Hindlimb muscle (tissue), 1 donor: ENCODE measurements at places on chromosomes 5 and 9.

- DNase-seq: no peak
Measured at GRCh38 chr5:112436144-112436543, 17.1 kb upstream of the EPB41L4A start.

GRCh38 chr9:126666155-126666803 lies 52.6 kb downstream of the LMX1B start:
- no peak for DNase-seq

GRCh38 chr5:115661101-115661500 lies 35.3 kb upstream of the TMED7 start:
- DNase-seq: peak; percentile 32

DNA sequence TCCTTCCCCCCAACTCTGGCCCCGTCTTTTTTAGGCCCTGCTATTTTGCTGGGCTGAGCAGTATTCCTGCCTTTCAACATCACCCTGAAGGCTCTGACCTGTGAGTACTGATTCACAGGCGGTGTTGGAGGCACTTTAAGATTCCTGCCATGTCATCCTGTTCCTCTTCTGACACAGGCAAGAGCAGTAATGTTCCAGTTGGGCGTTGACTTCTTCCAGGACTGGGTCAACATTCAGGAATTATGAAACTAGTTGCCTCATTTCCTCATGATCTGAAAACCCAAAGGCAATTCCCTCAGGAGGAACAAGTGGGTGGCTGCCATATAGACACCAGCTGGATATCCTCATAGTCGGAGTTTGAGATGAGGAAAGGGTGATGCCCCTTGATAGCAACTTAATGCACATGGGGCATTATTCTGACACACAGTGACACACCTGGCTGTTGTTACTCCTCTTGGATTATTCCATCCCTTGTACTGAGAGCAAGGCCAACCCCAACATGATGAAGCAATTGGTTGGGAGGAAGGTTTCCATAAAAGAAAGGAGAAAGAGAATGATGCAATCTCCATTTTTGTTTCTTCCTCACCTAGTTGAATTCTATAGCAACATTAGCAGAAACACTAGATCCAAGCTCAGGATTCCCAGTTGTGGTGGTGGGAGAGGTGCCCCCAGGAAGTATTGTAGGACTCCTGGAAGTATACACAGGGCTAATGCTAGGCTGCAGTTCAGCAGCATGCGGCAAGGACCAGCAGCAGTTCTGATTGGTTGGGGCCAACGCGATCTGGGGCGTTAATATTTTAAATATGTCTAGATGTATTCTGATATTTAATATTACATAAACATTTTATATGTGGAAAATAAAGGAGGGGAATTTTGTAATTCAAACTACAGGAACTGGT lies 19.6 kb upstream of the GLRX start:
- DNase-seq: no peak

GRCh38 chr9:26561928-26562327 lies 330.7 kb downstream of the CAAP1 start:
- no peak for DNase-seq

DNA sequence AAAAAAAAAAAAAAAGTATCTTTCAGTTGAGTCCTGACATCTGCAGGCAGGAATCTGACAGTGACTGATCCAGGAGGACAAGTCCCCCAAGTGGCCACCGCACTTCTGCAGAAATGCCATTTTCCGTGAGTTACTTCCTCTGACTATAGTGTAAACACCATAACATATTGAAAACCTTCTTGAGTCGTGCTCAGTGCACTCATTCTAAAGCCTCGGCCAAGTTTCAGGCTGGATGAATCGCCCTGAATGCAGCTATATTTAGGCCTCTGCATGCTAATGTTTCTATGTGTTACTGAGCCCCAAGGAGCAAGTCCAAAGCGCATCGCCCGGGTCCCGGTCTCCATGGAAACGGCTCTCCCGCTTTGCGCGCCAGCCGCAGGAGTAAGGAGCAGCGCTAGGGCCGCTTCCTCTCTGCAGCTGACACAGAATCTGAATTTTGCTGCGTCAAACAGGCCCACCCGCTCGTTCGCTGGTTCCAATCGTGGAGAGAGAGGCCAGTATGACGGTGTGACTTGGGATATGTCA lies 335.4 kb downstream of the MSX2 start:
- peak; percentile 37 for DNase-seq

- peak; percentile 88 for DNase-seq
Measured at GRCh38 chr5:60339691-60340201, 360.2 kb downstream of the DEPDC1B start.

DNA sequence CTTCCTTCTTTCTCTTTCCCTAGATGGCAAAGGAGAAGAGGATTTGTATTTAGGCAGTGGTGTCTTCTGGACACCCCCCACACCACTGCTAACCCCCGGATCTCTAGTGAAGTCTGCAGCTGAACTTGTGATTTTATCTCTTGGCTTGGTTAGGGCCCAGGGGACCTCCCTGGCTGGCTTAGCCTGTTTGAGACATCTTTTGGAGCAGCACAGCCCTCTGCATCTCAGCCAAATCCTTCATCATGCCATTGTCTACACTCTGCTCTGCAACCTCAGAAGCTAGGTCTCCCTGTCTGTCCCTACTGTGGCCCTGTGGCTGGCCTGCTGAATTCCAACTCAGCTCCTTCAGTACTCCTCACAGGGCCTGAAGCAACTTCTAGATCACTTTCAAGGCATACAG lies 81.7 kb downstream of the MUSK start:
- no peak for DNase-seq

- DNase-seq: no peak
Measured at GRCh38 chr5:57537811-57538210, 55.2 kb upstream of the ACTBL2 start.

- no peak for DNase-seq
Measured at GRCh38 chr5:80092486-80093107, 57.4 kb downstream of the THBS4 start.

DNA sequence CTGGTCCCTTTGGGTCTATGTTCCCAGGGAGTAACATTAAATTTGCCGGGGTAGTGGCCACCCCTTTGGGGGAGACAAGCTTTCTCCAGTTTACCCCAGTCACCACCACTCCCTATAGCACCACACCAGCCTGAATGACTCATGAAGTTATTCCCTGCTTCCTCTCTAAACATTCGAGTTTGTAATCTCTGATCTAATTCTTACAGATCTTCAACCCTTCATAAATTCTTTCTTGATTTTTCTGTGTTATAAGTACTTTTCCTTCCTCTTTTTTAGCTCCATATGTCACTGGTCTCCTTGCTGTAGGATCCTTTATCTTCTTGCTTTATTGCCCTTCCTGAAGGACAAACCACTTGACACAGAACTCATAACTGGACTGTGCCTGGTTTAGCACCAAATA lies 55.6 kb downstream of the GNA14 start:
- DNase-seq: no peak

GRCh38 chr5:25119650-25120049 lies 474.9 kb upstream of the CDH10 start:
- no peak for DNase-seq

- no peak for DNase-seq
Measured at GRCh38 chr5:75260708-75261107, 24.0 kb upstream of the ANKRD31 start.

GRCh38 chr9:132293145-132293721 lies 61.6 kb downstream of the SETX start:
- DNase-seq: no peak

- no peak for DNase-seq
Measured at GRCh38 chr9:35906923-35907699, 1.1 kb downstream of the HRCT1 start.

- DNase-seq: peak; percentile 24
Measured at GRCh38 chr9:32581512-32582143, 8.7 kb upstream of the NDUFB6 start.

DNA sequence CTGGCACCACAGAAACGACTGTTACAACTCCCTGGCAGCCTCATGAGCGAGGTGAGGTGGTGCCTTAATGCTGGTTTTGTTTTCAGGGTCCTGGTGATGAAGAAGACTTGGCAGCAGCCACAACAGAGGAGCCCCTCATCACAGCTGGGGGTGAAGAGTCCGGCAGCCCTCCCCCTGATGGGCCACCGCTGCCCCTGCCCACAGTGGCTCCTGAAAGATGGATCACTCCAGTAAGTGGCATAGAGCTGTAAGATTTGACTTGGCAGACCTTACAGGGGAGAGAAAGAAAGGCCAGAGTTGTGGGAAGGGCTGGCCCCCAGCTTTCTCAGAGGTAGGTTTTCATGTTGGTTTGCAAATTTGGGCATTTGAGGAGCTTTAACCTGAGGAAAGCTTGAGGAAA lies 72.2 kb downstream of the COL15A1 start:
- no peak for DNase-seq

DNA sequence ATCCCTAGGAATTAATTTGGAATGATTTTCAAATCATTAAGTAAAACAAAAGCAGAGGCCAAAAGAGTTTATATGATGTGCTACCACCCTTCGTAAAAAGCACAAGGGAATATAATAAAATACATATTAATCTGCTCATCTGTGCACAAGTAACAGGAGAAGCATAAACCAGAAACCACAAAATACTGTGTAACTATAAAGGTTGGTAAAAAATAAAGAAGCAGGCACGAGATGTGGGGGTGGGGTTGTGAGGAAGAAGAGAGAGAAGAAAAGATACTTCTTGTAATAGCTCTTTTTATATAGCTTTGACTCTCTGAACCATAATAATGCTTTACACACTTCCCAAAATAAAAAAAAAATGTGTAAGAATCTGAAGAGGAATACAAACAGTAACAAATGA lies 214.9 kb upstream of the EFNA5 start:
- DNase-seq: no peak

- DNase-seq: no peak
Measured at GRCh38 chr5:84724683-84725082, 340.0 kb upstream of the EDIL3 start.

DNA sequence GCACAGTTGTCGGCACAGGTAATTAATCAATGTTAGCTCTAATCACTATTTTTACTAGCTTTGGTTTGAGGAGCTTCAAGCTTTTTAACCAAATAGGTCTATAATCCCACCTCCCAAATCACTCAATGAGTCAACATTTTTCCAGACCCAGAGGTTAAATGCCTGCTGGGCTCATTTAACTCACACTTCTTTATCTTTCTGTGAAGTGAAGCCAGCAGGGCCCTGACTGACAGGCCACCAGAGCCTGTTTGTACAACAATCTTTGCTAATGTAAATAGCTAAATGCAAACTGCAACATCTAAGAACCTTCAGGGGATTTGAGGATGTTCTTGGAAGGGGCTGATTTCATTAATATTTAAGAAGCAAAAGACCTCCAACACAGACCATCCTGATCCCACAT lies 98.4 kb upstream of the NREP start:
- no peak for DNase-seq

DNA sequence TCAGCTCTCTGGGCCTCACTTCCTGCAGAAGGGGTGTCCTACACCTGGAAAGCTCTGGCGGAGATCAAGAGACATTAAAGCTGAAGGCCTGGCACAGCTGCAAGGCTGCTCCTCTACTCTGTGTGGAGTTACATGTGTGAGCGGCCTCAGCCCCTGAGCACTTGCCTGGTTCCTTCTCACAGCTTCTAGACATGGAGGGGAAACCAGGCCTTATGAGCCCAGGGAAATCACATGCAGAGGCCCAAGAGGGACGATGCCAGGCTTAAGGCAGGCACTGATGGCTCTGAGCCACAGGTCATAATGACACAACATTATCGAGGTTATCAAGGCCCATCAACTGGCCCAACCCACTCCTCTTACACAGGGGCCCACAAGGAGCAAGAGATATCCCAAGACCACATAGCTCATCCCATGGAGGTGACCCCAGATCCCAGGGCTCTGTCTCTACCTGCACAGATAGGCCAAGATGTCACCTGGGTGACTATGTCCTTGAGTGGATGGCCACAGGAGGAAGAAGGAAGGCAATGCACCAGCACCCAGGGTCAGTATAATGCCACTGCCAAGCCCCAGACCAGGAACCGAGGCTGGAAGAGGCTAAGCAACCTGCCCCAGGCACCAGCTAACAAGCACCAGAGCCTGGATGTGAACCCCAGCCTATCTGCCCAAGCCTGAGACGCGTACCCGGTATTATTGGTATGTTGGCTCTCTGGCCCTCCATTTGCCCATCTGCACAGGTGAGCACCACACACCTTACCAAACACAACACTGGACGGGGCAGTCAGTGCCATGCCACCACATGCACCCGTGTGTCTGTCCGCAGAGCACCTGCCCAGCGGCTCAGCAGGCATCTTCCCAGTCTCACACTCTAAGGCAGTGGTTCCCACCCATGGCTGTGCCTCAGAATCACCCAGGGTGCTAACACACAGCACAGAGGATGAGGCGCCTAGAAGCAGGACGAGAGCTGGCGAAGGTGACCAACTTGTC lies 143.3 kb downstream of the GABBR2 start:
- DNase-seq: no peak

DNA sequence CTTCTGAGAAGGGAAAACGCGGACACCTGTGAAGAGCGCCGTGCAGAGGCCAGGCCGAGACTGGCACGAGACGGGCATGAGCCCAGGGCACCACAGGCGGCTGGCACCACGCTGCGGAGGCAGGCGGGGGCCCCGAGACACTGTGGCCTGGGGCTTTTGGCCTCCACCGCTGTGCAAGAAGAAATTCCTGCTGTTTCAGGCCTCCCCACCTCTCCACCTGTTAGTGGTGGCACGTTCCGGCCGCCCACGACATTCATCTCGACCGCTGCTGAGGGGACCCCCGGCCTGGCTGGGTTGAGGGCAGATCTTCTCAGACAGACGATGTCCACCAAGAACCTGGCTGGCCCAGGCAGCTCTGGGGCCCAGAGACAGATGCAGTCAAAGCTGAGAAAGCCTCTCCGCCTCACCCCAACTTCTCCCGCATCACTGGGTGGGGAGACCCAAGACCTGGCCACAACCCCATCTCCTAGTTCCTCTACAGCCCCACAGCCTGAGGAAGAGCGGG lies 11.5 kb downstream of the NACC2 start:
- no peak for DNase-seq

DNA sequence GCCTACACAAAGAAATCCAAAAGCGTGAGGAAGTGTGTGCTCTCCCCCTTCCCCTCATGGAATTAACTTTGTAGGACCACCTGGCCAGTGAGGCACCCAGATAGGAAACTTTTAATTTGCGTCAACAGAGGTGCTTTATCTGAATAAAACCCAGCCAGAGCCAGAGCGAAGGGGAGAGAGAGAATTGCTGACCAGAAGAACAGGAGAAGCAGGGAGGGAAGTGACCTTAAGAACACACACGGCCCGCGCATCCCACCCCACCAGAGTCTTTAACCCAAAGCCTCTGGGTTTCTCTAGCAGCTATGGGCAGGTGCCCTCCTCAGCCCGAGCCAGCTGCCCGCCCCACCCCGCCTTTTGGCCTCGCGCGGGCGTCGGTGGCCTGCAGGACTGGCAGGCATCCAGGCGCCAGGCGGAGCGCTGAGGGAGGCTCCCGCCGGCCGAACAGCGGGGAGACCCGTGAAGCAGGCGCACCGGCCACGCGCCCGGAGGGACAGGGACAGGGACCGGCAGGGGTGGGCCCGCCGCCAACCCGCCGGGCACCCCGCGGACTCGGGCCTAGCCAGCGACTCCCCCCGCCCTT lies 580 bp downstream of the ERAP1 start:
- DNase-seq: peak; percentile 78
